CD4-positive, alpha-beta T cell treated with Interferon alpha-2 for 1 hour (primary cell): ENCODE measurements at places on chromosomes 2 and 18.

DNA sequence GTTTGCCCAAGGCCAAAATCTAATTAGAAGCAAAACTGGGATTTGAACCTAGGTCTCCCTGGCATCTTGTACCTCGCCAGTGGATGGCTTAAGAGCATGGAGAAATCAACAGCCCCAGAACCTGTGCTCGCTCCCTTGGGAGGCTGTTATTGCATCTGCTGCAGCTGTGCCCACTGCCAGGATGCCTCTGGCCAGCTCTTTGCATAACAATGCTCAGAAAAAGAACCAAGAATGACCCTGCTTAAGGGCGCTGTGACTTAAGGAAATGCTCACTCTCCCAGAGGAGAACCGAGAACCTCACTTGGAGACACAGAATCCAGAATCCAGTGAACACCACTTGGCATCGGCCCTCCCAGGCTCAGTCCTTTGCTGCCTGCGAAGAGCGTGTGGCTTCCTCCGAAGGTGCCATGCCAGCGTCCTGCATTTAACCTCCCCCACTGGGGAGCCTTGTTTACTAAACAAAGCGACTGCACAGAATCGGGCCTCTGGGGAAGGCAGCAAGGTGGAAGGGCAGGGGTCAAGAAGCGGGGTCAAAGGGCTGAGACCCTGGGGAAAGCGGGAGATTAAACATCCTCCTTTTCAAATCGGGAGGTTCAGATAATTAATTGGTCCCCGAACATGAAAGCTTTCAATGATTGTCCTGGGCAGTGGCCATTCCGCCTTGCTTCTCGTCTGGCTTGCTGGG lies 71.0 kb upstream of the BOD1L2 start:
- DNase-seq = no peak

- DNase-seq = no peak
Observed at GRCh38 chr2:39595116-39595515, 70.6 kb upstream of the TMEM178A start.

- no peak for DNase-seq
Observed at GRCh38 chr2:133952420-133952819, 301.5 kb upstream of the MGAT5 start.

DNA sequence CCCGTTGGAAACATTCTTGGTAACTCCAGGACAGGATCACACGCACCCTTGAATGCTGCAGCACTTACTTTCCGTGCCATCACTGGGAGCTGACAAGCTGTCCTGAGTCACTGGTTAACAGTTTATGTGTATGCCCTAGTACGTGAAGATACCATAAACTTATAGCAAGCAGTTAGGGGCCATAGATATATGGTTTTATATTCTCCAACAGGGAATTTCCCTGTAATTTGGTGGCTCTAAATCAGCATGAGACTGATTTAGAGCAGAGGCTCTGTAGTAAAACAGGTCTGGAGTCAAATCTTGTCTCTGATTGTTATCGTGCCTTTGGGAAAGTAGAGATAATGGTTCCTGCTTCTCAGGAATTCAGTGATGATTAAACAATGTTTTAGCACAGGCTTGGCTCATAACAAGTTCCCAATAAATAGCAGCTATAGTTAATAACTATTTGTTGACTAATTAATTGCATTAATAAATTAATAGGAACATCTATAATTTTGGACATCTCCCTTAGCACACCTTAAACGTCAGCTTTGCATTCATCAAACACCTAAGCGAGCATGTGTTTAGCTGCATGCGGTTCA lies 215.2 kb downstream of the VAPA start:
- DNase-seq = no peak
